ENCODE measurements at places on chromosomes 4 and X. TPM values are rescaled to one million over a fixed set of nuclear protein-coding genes. Genes with fewer than 3 reads are reported as not detected.

GRCh38 chr4:79023799-79024770, 84.8 kb upstream of the PAQR3 start:
- no peak for DNase-seq
- H3K27ac ChIP-seq: no peak overlapping the region
- no peaks in the 10 kb centered on the region for H3K4me1 ChIP-seq
- no peak overlapping the region for H3K4me3 ChIP-seq
- no peaks in the 10 kb centered on the region for H3K27me3 ChIP-seq
- no peaks in the 10 kb centered on the region for H3K36me3 ChIP-seq

DNA sequence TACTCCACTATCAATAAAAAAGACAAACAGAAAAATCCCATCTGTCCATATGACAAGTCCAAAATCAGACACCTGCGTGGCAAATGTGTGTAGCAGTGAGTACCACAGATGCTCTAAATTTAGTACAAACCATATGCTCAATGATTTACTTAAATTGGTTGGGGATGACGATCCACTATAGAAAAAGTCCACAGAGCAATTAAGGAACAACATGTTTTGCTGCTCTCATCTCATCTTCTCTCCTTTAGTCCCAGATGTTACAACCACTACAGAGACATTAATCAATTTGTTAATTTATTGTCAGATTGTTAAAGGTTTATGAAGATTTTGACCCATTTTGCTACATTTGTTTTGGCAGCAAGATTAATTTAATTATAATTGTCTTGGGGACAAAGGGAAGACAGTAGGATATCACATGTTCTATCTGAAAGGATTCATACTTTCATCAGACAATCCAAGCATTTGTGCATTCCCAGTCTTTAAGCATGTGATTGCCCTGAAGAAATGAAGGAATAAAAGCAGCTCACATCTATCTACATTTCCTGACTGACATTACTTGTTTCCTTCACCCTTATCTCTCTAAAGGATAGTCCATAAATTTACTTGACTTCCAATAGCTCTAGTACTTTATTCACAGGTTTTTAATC, 2268.1 kb downstream of the PCDH7 start:
- no peak overlapping the region for H3K4me3 ChIP-seq
- H3K27me3 ChIP-seq: no peaks in the 10 kb centered on the region
- H3K27ac ChIP-seq: no peak overlapping the region
- no peaks in the 10 kb centered on the region for H3K36me3 ChIP-seq
- no peak for DNase-seq
- H3K4me1 ChIP-seq: no peaks in the 10 kb centered on the region

GRCh38 chrX:45667666-45668065, 467.0 kb upstream of the DIPK2B start:
- H3K4me1 ChIP-seq: no peaks in the 10 kb centered on the region
- no peaks in the 10 kb centered on the region for H3K36me3 ChIP-seq
- peaks cover 2% of the 10 kb centered on the region for H3K27me3 ChIP-seq
- DNase-seq: no peak

GRCh38 chrX:82127228-82128123, 925.6 kb downstream of the SH3BGRL start:
- H3K27ac ChIP-seq: peak overlapping the region; percentile 12
- no peak for DNase-seq
- H3K4me1 ChIP-seq: no peaks in the 10 kb centered on the region
- no peaks in the 10 kb centered on the region for H3K36me3 ChIP-seq

DNA sequence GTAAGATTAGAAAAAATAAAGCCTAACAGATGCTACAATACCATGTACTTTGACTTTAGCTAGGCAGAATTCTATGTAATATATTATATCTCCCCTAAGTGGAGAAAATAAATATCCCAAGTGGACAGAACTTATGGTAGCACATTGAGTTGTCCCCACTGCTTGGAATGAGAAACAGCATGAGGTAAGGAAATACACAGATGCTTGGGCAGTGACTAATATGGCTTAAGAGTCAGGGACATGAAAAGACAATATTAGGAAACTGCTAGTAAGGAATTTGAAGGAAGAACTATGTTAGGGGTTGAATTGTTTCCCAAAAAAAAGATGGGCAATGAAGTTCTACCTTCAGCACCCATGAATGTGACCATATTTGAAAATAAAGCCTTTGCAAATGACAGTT, 2265.1 kb downstream of the PCDH7 start:
- DNase-seq: no peak
- no peaks in the 10 kb centered on the region for H3K36me3 ChIP-seq
- no peaks in the 10 kb centered on the region for H3K27me3 ChIP-seq

DNA sequence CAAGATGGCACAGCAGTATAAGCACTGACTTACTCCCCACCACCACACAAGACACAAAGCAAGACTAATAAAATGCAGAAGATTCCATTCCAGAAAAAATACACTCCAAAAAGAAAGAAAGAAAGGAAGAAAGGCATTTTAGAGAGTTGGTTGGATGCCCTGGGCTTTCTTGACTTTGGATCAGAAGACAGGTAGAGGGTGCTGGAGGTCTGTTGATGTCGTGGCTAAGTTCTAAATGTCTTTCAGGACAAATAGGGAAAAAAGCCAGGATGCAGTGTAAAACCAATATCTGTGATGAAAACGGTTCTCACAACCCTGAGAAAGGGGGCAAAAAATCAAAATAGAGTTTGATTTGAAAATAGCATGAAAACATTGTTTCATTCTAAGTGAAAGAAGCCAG, 555.2 kb upstream of the PRKX start:
- H3K4me1 ChIP-seq: no peaks in the 10 kb centered on the region
- H3K36me3 ChIP-seq: no peaks in the 10 kb centered on the region
- no peak for DNase-seq
- no peak overlapping the region for H3K27ac ChIP-seq

GRCh38 chr4:47538111-47538824, 53.2 kb downstream of the ATP10D start:
- no peak overlapping the region for H3K27ac ChIP-seq
- no peak overlapping the region for H3K4me3 ChIP-seq
- H3K27me3 ChIP-seq: no peaks in the 10 kb centered on the region
- no peak for DNase-seq
- H3K36me3 ChIP-seq: peaks cover 40% of the 10 kb centered on the region

DNA sequence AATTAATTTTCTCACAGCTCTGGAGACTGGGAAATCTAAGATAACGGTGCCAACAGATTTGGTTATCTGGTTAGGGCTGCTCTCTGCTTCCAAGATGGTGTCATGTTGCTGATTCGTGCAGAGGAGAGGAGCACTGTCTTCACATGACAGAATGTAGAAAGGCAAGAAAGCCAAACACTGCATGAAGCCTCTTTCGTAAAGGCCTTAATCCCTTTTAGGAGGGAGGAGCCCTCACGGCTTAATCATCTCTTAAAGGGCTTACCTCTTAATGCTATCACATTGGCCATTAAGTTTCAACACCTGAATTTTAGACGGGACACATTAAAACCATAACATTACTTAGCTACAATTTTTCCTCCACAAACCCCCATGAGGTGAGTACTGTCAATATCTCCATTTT, 174.1 kb downstream of the COX18 start:
- no peaks in the 10 kb centered on the region for H3K4me1 ChIP-seq
- no peaks in the 10 kb centered on the region for H3K36me3 ChIP-seq
- DNase-seq: no peak
- H3K4me3 ChIP-seq: no peak overlapping the region
- peaks cover 6% of the 10 kb centered on the region for H3K27me3 ChIP-seq
- no peak overlapping the region for H3K27ac ChIP-seq

DNA sequence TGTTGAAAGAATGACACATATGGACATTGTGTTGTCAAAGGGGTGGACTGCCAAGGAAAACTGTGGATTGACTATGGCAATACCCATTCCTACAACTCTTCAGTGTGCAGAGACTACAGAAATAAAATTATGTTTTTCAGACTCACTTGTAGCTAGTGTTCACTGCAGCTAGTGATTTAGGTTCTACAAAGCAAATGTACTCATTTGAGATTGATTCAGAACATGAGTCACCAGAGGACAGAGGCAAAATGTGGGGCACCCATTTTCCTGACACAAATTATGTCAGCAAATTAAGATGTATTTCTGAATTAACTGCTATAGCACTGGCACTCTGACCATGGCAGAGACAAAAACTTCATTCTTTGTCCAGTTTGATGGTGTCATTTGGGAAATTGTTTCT, 40.7 kb downstream of the SPCS3 start:
- H3K4me3 ChIP-seq: no peak overlapping the region
- peaks cover 3% of the 10 kb centered on the region for H3K27me3 ChIP-seq
- no peaks in the 10 kb centered on the region for H3K4me1 ChIP-seq
- H3K36me3 ChIP-seq: no peaks in the 10 kb centered on the region
- no peak overlapping the region for H3K27ac ChIP-seq
- no peak for DNase-seq

DNA sequence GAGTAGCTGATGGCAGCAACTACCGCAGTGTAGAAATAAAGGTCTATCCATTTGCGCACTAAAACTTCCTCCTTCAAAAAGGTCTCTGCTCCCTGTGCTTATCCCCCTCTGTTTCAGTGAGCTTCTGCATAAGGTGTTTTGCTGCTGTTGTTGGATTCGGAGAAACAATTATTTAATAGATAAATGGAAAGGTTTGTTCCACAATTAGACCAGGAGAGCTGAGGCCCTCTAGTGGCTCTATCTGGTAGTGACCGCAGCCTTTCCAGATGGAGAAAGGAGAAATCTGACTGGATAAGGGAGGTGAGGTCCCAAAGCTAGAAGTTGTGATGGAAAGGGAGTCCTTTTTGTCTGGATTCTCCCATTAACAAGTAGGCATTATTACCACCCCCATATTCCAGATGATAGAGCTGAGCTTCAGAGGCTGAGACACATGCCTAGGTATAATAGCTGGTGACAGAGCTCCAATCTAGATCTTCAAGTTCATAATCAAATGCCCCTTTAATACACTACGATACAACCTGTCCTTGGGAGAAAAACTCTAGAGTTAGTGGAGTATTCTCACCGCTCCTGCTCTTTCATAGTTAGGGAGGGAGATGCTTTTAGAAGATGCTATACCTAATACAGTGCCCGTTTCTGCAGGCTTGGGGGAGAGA, 5.1 kb upstream of the GABRQ start:
- peak; percentile 30 for DNase-seq
- H3K36me3 ChIP-seq: no peaks in the 10 kb centered on the region
- H3K4me3 ChIP-seq: no peak overlapping the region
- no peak overlapping the region for H3K27ac ChIP-seq
- no peaks in the 10 kb centered on the region for H3K4me1 ChIP-seq

- H3K27me3 ChIP-seq: no peaks in the 10 kb centered on the region
- H3K4me3 ChIP-seq: peak overlapping the region; percentile 96
- peaks cover 6% of the 10 kb centered on the region for H3K36me3 ChIP-seq
- peak overlapping the region; percentile 97 for H3K27ac ChIP-seq
- H3K4me1 ChIP-seq: peaks cover 8% of the 10 kb centered on the region
Measured at GRCh38 chrX:134374294-134374693, 85.7 kb upstream of the HPRT1 start.

GRCh38 chr4:77849278-77849965, 13.2 kb upstream of the MRPL1 start:
- peaks cover 28% of the 10 kb centered on the region for H3K4me1 ChIP-seq
- DNase-seq: no peak
- H3K36me3 ChIP-seq: no peaks in the 10 kb centered on the region
- no peak overlapping the region for H3K4me3 ChIP-seq
- no peaks in the 10 kb centered on the region for H3K27me3 ChIP-seq

DNA sequence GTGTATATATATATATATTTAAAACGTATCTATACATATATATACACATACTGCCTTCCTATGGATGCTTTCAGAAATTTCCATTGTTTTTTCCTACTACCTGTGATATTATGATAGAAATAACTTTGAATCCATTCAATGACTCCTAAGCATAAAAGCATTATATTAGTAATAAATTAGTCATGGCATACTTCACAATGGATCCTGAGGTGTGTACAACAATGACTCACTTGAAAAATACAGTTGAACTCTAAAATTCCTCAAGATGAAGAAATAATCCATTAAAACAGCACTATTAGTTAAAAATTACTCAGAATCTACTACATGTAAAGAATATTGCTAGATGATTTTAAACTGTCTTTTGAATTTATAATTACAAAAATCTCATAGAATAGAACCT, 201.1 kb downstream of the STPG2 start:
- DNase-seq: no peak
- H3K4me1 ChIP-seq: no peaks in the 10 kb centered on the region
- no peaks in the 10 kb centered on the region for H3K36me3 ChIP-seq
- H3K4me3 ChIP-seq: no peak overlapping the region
- H3K27me3 ChIP-seq: no peaks in the 10 kb centered on the region

DNA sequence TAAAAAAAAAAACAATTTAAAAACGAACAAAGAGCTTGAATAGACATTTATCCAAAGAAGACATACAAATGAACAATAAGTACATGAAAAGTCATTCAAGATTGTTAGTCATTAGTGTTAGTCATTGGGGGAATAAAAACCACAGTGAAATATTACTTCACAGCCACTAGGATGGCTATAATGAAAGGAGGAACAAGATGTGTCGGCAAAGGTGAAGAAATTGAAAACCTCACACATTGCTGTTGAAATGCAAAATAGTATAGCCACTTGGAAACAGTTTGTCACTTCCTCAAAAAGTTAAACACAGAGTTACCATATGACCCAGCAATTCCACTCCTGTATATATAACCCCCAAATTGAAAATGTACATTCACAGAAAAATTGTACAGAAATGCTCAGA, 45.2 kb upstream of the SLC39A8 start:
- H3K4me1 ChIP-seq: peaks cover 6% of the 10 kb centered on the region
- no peak overlapping the region for H3K4me3 ChIP-seq
- H3K36me3 ChIP-seq: no peaks in the 10 kb centered on the region
- DNase-seq: no peak
- H3K27me3 ChIP-seq: peaks cover 9% of the 10 kb centered on the region

DNA sequence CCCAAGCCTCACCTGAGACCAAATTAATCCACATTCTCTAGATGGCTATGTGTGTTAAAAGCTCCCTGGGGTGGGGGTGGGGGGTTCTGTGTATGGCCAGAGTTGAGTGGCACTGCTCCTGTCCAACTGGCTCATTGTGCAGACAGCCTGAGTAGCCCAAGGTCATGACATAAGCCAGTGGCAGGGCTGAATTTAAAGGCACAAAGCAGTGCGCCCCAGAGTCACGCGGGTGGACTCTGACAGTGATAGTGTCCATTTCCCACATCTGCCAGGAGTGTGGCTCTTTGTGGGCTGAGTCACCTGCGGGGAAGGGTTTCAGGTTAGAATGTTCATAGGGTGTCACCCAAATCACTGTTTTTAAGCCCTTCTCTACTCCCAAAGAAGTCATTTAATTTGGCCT, 45.4 kb downstream of the SCD5 start:
- H3K36me3 ChIP-seq: no peaks in the 10 kb centered on the region
- DNase-seq: no peak
- H3K4me3 ChIP-seq: no peak overlapping the region
- H3K4me1 ChIP-seq: no peaks in the 10 kb centered on the region
- no peak overlapping the region for H3K27ac ChIP-seq
- peaks cover 11% of the 10 kb centered on the region for H3K27me3 ChIP-seq

PHKA1 gene
- total RNA-seq: 0.47 TPM

SERPINA7 gene
- total RNA-seq: not detected

GYPA gene
- total RNA-seq: not detected

WNK3 gene
- total RNA-seq: 0.26 TPM

CD40LG gene
- 3.7 TPM for total RNA-seq

Data from activated naive CD8-positive, alpha-beta T cell treated with anti-CD3 and anti-CD28 coated beads, Interleukin-2, amount 10 ng/mL, durations not matched to agents 7 days and 5 days (primary cell).